Cardiac fibroblast (primary cell): ENCODE measurements at places on chromosomes 5 and 9.
A peak's percentile ranks its signal among the peaks of the same experiment; 100 is the strongest.

DNA sequence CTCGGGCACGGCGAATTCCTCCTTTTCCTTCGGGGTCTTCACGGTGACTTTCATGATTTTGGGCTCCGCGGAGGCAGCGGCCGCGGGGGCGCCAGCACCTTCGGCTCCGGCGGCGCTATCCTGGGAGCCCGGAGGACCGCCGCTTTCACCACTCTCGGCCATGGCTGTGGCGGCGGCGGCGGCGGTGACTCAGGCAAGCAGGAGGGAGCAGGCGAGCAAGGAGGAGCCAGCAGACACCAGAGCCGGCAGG lies 315 bp downstream of the UBQLN1 start:
- DNase-seq = no peak

DNA sequence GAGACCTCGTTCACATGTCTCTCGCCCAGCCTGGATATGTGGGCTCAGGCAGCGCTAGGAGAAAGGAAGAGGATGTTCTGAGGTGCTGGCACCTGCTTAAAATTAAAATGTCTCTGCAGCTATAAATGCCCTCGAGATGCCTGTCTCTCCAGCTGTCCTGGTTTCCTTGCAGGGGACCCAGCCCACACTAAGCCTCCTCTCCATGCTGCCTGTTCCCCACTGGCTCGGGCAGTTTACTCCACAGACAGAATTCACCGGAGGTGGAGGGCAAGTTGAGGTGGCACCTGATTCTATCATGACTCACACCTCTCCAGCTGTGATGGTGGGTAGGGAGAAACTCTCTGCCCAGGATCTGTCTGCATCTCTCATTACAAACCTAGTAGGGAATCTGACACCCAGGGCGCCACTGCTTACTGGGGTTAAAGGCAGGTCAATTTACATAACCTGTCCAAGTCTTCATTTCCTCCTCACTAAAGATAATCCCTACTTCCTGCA lies 420.9 kb downstream of the SPOCK1 start:
- DNase-seq = peak; percentile 3

- no peak for DNase-seq
Measured at GRCh38 chr5:140023611-140024191, 19.4 kb downstream of the NRG2 start.

DNA sequence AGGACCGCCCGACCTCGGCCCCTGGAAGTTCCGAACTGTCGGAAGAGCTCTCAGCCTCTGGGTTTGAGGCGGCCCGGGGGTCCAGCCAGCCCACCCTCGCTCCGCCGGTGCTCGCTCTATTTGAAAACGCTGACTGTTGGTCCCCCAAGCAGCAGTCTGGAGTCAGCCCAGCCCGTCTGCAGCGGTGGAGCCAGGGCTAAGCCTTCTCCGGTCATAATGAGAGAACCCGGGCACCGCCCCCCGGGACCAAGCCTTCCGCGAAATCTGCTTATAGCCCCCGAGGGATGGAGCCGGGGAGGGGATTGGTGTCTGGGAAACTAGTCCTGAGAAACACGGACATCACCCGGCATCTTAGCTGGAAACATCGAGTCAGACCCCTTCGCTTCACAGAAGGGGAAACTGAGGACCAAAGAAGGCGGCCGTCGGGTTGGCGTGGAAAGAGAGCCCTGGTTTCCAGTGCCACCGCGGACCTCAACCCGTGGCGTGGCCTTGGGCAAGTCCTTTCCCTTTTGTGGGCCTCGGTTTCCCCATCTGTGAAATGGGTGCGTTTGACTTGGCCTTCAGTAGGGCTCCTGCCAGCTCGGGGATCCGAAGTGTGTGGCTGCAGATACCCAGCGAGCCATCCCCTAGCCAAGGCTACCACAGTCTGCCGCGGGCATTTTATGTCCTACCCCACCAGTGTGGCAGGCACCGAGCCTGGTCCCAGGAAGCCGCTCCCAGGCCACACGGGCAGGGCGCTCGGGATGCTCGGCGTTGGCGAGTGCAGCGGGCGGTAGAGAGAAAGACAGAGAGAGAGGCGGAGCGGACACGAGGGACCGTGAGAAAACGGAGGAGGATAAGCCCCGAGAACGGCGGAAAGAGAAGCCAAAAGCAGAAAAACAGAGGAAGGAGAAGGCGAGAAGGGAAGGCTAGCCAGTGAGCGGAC lies 857 bp downstream of the ADAM19 start:
- DNase-seq = peak; percentile 63

GRCh38 chr9:11312966-11313365 lies 700.2 kb upstream of the PTPRD start:
- DNase-seq = no peak

- no peak for DNase-seq
Measured at GRCh38 chr5:89005990-89006389, 123.0 kb upstream of the MEF2C start.

GRCh38 chr9:126700296-126700695 lies 86.6 kb downstream of the LMX1B start:
- no peak for DNase-seq

DNA sequence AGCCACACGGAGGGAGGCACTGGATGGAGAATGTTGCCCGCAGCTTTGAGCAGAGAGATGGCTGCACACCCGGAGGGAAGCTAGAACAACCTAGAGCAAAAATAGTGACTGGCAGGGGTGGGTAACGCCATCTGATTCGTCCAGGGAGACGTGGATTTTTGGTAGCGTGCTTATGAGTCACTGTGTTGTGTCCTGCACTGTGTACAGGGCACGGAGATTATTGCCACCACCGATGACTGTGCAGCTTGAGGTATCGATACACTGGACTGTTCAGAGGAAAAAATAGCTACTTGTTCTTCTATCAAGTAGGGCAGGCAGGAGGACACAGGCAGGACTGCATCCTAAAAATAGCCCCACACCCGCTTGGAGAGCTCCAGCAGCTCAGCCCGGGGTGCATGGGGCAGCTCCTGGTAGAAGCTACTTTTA lies 6.0 kb downstream of the UBE2QL1 start:
- no peak for DNase-seq

DNA sequence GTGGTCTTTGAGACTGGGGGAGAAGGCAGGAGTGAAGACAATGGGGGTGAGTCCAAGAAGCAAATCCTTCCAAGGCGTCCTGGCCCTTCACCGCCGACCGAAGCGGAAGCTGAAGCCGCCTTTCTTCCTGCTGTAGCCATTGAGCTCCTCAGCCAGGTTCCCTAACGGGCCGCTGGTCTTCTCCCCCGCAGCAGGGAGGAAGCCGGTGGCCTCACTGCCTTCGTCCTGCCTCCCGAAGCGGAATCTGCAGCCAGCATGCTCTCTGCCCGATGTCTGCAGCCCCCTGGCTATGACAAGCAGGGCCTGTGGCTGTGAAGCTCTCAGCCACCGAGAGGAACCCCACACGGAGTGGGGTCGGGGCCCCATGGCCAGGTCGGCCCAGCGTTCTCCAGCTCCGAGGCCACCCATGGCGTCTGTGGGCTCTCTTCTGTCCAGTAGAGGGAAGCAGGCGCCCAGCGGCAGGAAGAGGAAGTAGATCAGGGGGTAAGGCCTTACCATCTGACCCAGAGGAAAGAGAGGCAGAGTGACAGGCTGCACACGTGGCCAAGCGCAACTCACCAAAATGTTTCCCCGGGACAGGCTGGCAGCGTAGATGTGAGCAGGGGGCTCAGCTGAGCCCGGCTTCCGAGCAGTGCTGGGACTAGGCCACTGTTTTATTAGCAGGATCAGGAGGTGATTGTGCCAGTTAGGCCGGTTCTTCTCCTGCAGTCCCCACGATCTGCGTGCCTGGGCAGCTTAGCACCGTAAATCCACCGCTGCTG lies 3.1 kb downstream of the QRFP start:
- no peak for DNase-seq

DNA sequence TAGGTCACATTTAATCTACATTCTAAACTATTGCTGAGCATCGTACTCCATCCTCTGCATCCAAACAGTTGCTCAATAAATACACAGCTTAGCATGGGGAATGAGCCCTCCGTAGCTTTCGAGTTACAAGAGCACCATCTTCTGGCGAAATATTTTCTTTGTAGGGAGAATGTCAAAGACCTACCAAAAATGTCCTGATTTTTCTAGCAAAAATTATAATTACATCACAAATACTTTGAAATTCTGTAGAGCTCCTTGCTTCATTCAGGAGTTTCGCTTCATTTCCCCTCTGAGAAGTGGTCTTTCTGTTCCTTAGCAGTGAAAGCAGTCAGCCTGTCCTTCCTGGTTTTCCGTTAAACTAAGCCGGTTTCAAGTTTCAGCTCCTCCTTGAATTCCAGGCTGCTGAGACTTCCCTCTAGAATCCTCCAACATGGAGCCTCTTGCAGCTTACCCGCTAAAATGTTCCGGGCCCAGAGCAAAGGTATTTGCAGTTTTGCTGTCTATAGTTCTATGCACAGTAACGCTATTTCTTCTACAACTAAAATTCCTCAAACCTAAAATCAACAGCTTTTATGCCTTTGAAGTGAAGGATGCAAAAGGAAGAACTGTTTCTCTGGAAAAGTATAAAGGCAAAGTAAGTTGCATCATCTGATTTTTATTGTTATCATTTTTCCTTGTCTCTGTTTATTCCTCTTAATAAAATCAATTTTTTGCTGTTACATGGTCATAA lies at the start of gene GPX8:
TSS of gene GPX8 (plus strand) at position 409 of the 730 bp plus-strand sequence. CDS start at position 431, 22 bp downstream.
- peak; percentile 95 for DNase-seq

- DNase-seq = no peak
Measured at GRCh38 chr5:51968756-51969155, 585.5 kb downstream of the ISL1 start.
